ENCODE measurements at places on chromosomes 1 and 21.
A peak's percentile ranks its signal among the peaks of the same experiment; 100 is the strongest.

DNA sequence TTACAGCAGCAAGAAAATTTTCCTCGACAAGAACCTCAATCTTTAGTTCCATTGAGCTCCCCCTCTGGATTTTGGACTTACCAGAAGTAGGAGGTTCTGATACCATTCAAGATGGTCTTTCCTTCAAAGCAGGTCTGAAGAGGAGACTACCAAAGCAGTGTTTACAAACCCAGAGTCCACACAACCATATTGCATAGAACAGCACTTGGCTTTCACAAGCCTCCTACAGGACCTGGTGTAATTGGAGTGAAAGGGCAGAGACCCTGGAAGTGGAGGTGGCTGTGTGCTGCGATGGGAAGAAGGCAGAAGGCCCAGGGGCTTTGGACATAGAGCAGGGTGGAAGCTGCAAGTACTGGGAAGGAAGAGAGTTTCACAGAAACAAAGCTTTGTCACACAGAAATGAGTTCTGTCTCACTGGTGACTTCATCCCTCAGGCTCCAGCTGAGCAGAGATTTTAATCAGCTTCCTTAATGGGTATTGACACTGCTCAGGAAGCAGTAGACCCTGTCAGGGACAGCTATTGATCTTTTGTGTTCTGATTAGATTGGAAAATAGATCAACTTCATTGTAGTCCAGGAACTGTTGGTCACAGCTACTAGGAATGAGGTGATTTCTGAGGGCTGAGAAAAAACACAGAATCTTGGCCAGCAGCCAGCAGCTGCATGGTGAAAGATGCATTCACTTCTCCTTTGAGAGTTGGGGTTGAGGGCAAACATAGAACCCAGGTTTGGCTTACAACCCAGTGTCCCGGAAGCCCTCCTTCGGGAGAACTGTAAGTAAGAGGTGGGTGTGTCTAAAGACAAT lies 124.0 kb downstream of the SYT2 start:
- no peak for ATAC-seq

- no peak for ATAC-seq
Observed at GRCh38 chr1:215263636-215264035, 181.1 kb downstream of the KCNK2 start.

GRCh38 chr1:21628798-21629393 lies 40.3 kb downstream of the RAP1GAP start:
- no peak for ATAC-seq

DNA sequence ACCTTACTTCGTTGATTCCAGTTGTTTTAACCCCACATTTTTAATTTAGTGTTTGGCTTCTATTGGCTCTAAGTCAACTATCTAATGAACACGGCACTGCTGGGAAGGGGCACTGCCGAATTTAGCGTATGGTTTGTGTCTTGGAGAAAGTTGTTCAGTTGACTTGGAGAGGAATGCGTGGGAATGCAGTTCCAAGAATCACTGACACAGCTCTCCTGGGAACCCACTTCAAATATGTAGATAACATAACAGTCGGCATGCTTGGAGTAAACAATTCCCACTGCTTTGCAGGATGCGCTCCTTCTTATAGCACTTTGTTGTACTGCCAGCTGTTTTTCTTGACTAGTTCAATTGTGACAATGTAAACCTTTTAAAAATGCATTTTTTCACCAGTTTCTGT lies 104.3 kb downstream of the RYR2 start:
- ATAC-seq = no peak

DNA sequence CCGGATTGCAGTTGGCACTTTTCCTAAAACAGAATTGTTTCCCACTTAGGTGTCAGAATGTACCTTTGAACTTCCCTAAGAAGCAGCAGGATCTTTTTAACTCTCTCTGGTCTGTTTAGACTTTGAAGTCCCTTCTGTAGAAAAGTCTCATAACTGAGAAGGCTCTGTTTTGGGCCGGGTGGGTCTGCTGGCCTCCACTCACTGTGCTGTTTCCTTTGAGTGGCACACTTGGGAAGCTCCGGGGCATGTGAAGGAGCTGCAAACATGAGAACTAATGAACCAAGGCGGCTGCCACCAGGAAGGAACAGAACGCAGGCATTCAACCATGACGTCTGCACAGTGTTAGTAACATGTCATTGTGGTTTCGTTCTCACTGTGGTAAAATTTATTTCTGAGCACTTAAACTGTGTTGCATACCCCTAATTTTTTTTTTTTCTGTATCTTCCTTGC lies 19.5 kb upstream of the NCMAP start:
- ATAC-seq = peak; percentile 53

GRCh38 chr1:208544794-208545193 lies 300.6 kb upstream of the PLXNA2 start:
- no peak for ATAC-seq

DNA sequence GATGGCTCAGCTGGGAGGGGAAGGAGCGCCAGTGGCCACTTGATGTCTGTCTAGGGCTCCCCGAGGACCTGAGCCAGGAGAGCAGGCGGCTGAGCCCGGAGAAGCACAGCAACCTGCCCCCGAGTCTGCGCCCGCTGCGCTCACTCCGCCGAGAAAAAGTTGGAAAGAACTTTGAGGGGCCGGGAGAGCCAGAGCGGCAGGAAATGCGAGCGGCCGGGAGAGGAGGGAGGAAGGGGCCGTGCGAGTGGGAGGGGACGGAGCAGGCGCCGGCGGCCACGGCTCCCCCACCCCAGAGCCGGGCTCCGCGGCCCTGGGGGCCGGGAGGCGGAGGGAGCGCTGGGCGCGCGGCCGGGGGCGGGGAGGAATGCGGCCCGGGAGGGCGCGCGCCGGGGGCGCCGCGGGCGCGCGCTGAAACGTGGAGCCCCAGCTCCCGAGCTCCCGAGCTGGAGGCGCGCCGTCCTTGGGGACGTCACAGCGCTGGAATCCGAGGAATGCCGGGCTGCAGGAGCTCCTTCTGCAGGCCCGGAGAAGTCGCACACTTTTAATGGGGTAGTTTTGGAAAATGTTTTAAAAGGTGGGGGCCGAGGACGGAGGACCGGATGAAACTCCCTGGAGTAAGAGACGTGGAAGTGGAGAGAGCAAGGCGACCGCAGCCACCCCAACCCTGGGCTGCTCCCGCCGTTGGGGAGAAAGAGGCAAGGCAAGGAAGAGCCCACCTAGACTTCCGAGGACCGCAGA lies at the start of gene PTPN14:
PTPN14 (minus strand) TSS at position 167 of the 738 bp plus-strand sequence. CDS start 86,799 bp downstream, outside the sequence.
- ATAC-seq = peak; percentile 82

DNA sequence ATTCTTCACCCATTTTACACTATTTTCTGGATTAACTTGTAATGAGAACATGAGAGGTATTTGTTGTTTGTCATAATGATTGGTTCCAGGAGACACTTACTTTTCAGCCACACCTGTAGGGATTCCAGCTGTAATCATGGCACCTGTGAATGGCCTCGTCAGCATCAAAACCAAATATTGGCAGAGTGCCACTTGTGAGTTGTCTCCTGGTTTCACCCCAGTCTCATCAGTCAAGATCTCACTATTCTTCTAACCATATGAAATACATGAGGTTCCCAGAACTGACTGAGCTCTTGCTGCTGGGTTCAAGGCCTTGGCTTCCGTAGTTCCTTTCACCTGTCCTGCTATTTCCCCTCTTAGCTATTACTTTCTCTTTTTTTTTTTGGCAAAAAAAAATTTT lies 246.6 kb upstream of the ADGRL2 start:
- ATAC-seq = peak; percentile 40

DNA sequence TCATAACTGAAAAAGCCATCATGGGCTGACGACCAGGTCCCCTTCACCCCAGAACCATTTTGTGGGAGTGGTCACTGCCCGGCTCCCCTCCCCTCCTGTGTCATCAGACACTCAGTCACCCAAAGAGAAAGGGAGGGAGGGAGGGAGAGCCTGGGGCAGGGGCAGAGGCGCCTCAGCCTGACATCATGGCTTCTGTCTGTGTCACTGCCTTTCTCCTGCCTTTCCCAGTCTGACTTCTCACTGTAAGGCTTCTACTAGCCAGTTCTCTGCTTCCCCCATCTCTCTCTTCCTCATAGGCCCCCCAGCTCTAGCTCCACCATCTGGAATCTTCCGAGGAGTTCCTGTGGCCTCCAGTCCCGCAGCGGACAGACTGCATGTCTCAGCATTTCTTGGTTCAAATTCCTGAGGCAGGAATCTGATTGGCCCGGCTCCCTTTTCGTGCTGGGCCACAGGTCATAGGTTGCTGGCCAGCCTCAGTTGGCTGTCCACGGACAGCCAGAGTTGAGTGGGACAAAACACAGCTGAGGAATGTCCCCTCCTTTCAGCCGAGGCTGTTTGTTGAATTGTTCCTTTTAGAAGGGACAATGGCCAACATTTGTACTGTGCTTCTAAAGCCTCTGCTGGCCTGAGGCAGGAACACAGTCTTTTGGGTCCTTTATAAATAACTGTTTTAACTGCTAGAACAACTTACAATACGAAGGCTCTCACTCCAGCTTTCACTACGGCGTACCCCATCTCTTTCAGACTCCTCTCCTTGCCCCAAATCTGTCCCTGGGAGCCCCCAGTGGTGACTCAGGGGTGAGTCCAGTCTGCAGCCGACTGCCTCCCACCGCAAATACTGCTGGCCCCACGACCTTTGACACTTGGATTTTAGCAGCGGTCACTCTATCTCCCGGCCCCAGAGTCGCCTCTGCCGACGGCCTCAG lies 18.7 kb upstream of the KANK4 start:
- ATAC-seq = peak; percentile 48

GRCh38 chr1:177032434-177032833 lies 132.1 kb downstream of the ASTN1 start:
- no peak for ATAC-seq

DNA sequence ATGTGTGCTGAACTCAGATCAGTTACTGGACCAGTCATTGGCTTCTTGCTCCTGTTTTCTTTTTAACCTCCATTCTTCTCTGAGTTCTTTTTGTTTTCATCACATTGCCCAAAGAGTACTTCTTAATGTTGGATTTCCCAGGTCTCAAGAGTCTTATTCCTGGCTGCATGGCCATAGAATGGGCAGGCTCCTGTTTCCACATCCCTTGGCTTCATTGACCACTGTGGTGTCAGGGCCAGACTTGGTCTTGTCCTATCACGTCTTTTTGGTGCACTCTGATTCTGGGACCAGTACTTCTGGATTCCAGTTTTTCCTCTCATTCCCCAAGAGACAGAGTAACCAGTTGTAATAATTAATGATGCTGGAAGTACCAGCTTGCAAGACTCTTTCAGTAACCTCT lies 41.8 kb downstream of the MRPS6 start:
- no peak for ATAC-seq

DNA sequence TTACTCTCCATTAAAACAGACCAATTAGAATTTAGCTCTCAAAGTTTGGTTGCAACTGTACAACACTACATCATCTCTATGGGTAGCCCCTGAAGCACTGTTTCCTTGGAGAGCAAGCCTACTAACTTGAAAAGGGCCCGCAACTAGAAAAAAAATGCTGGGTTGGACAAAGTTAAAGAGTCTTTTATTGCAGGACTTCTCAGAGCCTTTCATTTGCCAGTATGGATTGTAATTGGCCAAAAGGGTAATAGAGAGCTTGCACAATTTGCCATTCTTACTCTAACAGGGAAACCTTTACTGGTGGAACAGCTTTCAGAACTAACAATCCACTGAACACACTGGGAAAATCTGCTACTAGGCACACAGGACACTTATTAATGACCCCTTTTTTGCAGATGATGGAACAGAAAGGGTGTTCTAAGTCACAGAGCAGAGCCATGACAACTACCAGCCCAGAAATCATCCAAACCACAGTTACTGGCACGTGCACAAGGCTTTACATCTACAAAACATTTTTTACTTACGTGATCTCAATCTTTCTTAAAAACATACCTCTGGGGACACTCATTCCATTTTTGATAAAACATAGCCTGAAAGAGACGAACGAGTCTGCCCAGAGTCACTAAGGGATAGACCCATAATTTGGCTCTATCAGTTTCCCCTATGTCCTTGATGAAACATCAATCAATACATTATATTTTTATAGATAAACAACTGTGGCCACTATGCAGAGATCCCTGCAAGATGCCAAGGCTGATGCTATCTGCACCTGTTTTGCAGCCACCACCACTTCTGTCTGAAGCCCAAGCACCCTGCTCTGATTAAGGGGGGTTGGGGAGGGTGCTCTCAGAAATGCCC lies 176.3 kb upstream of the EDN2 start:
- ATAC-seq = no peak

DNA sequence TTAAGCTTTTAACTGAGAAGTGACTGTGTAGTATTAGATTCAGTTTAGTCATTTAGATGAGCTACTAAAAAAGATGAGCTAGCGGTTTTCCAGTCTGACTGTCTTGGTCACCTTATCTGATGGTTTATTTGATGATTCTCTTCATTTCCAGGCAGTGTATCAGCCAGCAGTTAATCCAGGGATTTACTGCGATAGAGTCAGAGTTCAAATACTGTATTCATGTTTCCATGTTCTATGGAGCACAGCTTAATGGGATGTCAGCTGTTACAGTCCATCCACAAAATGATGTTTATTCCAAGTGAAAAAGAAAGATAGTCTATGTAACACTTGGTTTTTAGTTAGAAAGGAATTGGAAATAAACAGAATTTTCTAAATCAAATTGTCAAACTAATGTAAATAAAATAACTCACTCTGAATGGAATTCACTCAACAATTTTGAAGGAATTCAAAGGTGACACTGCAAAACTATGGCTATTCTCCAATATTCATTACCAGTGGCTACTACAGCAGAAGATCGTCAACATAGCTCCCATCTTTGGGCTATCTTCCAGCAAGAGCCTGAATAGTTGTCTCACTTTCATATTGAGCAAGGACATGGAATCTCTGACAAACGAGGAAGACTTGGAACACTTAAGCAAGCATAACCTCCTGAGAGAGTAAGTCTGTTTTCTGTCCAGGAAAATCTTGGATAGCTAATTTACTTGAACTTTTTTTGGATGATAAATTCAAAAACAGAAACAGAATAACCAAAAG lies 54.6 kb upstream of the DPT start:
- no peak for ATAC-seq

- no peak for ATAC-seq
Observed at GRCh38 chr1:18693256-18694098, 62.8 kb downstream of the PAX7 start.

DNA sequence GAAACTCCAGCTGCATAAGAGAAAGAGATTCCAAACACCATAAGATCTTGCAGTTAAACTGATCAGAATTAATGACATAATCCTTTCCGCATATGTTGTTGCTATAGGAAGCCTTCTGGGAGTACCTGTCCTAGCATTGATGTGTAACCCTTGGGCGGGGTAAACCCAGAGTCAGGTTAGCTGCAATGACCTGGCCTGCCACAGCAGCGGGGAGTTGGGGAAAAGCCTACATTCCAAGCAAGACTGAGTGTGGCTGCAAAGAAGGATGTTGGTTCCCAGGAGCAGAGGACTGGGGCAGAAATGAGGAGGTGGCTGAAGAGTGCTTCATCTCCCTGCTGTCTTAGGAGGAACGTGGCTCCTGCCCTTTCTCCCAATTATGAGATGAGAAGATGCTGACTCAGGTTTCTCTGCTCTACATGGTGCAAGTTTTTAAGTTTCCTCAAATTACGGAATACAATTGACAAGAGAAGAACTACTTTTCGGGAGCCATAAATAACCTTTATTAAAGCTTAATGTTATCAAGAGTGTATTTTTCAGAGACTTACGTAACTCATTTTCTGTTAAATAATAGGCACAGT lies 142.1 kb downstream of the RYR2 start:
- ATAC-seq = no peak

All from esophagus mucosa (tissue), 1 donor.